Ovary (tissue), 10 donors: ENCODE measurements at places on chromosomes 7 and 10.

GRCh38 chr7:139960157-139960556, 102.6 kb downstream of the PARP12 start:
- no peak for DNase-seq

- DNase-seq: no peak
These were observed 1024.8 kb downstream of the LRMDA start for GRCh38 chr10:76456197-76456596.

DNA sequence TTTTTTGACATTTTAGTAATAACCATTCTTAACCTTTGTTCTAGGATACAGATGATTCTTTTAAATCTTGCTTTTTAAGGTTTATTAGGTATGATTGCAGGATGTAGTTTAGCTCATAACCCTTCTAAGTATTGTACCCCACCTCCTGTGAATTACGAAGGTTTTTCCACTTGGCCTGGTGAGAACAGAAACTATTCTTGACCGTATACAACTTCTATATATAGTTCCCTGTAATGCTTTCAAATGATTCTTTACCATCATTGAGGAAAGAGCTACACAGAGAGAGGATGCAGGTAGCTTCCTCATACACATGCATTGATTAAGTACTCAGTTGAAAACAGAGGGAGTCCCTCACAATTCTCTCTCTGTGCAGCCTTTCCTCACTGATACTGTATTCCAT, 86.3 kb downstream of the PALS2 start:
- DNase-seq: no peak

DNA sequence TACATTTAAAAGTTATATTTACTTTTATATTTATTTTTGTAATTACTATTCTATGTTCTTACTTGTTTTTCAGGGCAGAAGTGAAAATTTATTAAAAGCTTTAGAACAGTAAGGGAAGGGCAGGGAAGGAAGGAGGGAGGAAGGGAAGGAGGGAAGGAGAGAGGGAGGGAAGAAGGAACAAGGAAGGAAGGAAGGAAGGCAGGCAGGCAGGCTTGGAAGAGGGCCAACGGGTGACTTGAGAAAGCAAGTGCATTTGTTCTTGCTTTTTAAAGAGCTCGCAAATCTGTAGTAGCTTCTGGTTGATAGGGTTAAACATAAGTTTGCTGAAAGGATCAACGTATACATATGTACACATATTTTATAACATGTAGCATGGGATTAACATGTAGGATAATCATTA, 725.3 kb upstream of the FZD8 start:
- no peak for DNase-seq

DNA sequence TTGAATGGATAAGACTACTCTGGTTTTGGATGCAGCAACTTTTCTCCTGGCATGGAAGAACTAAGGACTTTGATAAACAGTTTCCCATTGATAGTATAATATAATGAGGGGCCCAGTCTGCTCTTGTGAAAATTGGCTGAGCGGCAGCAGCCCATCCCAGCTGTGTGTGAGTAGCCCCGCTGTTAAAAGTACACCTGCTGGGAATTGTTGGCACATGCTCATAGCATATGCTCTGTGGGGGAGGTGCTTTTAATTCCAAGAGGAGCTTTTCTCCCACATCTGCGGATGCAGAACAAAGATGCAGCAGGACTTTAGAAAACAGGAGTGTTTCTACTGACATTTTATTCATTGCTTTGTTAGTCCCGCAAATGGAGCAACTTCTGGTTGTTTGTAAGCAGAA, 19.0 kb downstream of the SRI start:
- DNase-seq: no peak

- DNase-seq: no peak
These were observed 230.1 kb upstream of the SEMA3E start for GRCh38 chr7:83879063-83879462.

GRCh38 chr10:123599366-123599849, 66.7 kb upstream of the GPR26 start:
- DNase-seq: no peak

DNA sequence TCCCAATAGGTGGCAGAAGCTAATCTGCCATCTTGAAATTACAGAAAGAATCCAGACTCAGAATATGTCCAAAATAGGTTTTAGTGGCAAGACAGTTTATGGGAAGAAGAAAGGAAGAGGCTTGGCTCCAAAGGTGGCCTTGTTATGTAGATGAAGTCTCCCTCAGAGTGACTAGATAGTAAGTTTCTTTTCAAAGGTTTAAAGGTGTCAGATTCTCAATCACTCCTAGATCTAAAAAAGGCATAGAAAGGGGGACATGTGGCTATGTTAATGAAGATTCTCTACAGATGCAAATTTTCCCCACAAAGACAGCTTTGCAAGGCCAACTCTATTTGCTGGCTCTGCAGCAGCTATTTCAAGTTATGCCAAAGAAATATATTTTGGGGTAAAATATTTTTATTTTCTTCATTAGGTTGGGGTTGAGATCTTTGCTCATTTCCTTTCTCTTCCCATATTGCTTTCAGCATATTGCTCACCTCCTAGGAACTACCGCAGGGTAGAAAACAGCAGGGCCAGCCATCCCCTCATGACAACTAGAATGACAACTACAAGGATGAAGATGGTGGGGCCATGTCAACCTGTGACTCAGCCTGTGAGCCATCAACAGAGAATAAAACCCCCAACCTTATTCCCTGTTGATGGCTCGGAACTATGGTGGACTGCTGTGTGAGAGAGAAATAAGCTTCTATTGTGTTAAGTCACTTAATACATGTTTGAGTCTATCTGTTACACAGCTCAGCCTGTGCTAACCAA, 274.0 kb upstream of the GALNT17 start:
- no peak for DNase-seq

GRCh38 chr10:102392306-102392705, 3.2 kb upstream of the NFKB2 start:
- DNase-seq: no peak

- no peak for DNase-seq
These were observed 136.8 kb downstream of the DGKB start for GRCh38 chr7:14765731-14766130.

- DNase-seq: no peak
These were observed 40.4 kb upstream of the MPP7 start for GRCh38 chr10:28343252-28343651.

GRCh38 chr10:123995082-123995460, 98.3 kb downstream of the CHST15 start:
- peak; percentile 52 for DNase-seq

DNA sequence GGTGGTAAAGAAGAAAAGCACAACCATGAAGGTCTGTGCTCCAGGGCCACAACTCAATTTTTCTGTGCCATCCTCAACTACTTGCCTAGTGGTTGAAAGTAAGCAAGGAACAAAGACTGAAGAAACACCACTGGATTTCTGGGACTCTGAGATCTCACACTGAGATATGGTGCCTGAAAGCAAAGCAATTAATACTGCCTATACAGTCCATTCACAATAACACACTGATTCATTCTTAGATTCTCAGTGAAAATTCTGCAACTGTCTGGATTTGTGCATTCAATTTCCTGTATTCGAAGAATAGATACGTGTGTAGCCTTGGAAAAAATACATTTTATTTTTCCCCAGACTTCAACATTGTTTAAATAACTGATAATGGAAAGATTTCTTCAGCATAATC, 116.4 kb upstream of the FAM133B start:
- DNase-seq: no peak

GRCh38 chr10:8404721-8405120, 350.2 kb downstream of the GATA3 start:
- DNase-seq: no peak

- DNase-seq: no peak
These were observed 17.9 kb upstream of the FFAR4 start for GRCh38 chr10:93548376-93549071.

- no peak for DNase-seq
These were observed 607.6 kb upstream of the PFKP start for GRCh38 chr10:2459713-2460112.

DNA sequence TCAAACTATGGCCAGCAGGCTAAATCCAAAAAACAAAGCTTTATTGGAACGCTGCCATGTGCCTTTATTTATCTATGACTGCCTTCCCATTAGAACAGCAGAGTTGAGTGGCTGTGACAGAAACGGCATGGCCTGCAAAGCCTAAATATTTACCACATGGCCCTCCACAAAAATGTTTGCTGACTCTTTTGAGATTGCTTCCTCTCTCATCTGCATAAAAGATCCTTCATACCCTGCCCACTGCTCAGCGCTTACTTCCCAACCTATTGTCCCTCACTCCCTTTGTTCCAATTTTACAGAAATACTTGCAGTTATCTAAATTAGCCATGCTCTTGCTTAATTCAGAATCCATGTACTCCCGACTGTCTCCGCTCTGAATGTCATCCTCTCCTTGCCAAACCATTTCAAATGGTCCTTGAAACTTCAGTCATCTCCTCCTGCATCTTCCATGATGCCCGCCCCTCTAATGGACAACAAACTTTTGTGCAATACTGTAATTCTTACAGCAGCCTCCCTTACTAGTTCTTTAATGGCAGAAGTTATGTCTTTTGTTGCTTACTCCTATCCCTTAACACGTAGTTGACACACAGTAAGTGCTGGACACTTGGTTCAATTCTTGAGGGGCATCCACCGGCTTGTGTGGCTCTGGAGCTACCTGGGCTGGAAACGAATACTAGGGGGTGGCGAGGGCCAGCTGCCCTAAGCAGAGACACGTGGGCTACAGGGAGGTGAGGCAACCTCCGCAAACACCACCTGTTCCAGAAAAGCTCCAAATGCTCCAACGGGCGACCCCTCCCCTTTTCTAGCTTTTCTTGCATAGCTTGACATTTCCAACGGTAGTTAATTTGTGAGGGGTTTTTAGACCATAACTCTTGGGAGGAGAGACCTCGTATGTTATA, 832 bp downstream of the XRCC2 start:
- DNase-seq: no peak

GRCh38 chr7:91541641-91542040, 277.4 kb downstream of the FZD1 start:
- DNase-seq: no peak

- no peak for DNase-seq
These were observed 680.8 kb downstream of the PHTF2 start for GRCh38 chr7:78479348-78479747.

DNA sequence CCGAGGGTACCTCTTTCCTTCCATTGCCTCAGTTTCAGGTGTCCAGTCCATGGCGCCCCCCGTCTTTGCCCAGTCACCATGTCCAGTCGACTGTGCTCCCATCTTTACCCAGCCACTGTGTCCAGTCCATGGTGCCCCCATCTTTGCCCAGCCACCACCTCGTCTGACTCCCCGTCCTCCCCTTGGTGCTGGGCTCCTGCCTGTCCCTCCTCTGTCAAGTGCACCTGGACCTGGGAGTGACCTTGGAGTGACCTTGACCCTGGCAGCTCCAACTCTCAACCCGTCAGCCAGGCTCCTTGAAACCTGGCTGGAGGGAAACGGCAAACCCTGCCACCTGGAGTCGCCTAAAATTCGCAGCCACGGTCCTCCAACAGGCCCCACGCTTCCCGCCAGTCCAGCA, 180.2 kb downstream of the ADARB2 start:
- no peak for DNase-seq

- no peak for DNase-seq
These were observed 157.0 kb downstream of the ARID5B start for GRCh38 chr10:62058476-62058875.
